ENCODE measurements at places on chromosomes 6 and 20.

GRCh38 chr6:115666997-115667396 is 393.7 kb downstream of the FRK start:
- no peak for DNase-seq

- no peak for DNase-seq
Observed at GRCh38 chr6:155412335-155412734, 43.3 kb downstream of the NOX3 start.

DNA sequence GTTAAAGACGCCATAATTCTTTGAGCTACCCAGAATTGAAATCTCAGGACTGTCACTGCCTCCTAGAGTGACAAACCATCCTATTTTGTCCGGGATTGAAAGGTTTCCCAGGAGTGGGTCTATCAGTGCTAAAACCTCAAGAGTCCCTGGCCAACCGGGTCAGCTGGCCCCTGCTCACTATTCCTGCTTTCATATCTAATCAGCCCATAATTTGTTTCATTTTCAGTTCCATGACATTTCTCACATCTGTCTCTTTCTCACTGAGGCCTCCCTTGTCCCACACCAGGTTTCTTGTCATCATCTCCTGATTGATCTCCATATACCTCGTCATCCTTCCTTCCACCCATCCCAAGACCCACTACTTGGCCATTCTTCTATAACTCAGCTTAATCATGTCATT is 98.2 kb downstream of the SLC35B3 start:
- DNase-seq = no peak

- DNase-seq = no peak
Observed at GRCh38 chr6:44243345-44243744, 3.6 kb upstream of the HSP90AB1 start.

DNA sequence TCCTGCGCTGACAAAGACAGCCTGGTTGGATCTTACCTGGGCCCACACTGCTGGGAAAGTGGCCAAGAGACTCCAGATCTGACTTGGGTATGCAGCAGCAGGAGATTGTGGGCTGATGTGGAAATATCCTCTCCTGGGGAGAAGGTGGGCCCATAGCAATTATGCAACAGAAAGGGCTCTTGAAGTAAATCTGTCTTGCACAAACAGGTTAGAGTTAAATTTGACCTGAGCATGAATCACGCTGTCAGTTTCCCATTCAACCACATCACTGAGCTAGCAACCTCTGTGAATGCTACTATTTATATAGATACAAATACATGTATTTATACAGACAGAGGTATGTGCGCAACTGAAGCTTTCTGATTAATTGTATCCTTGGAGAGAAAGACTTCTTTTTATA is 28.3 kb upstream of the PDYN start:
- DNase-seq = no peak

DNA sequence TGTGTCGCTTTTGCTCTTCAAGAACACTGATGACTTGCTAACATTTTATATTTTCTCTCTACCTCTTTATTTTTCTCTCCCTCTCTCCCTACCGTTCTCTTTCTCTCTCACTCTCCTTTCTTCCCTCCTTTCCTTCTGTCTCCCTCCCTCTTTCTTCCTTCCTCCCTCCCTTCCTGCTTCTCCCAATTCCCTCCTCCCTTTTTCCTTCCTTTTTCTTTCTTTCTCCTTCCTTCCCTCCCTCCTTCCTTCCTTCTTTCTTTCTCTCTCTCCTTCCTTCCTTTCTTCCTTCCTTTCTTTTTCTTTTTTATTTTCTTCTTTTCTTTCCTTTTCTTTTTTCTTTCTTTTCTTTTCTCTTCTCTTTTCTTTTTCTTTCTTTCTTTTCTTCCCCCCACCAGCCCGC is 1066.1 kb downstream of the KIF16B start:
- no peak for DNase-seq

DNA sequence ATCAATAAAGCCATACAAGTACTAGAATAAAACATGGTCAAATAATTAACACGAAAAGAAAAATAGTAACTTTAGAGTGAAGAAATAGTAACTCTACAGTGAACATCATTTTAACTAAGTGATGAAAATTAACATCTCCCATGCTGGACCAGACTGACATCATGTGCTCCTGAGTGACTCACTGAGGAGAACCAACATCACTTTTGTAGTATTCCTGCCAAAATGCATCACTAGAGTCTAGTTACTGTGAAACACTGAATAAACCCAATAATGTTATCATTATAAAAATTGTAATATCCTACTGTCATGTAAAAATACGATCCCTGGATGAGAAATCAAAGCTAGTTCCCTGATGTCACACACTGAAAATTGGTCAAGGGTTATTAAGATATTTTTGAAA is 361.3 kb downstream of the CD109 start:
- DNase-seq = no peak

GRCh38 chr20:60363698-60364097 is 405.5 kb downstream of the CDH26 start:
- DNase-seq = no peak
